ENCODE measurements at places on chromosomes 7 and 10.

DNA sequence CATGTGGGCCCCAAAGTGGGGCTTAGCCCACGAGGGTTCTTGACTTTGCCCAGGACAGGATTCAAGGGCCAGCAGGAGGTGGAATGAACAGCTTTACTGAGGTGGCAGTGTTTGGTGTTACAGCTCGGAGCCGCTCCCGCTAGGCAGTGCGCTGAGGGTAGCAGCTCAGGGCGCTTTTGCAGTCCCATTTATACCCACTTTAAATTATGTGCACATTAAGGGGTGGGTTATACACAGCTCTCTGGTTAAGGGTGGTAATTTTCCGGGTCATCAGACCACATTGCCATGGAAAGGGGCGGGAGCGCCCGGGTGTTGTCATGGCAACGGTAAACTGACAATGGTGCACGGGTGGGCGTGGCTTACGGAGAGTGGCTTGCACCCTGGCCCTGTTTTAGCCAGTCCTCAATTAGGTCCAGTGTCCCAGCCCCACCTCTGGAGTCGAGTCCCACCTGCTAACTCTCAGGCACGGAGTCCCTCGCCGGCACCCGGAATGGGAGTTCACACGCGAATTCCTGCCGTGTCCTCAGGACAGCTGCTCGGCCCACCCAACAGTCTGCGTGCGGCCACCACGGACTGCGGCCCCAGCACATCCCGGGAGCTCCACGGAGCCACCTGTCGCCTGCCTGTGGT is 58.2 kb upstream of the PDGFA start:
- DNase-seq, result no peak

GRCh38 chr7:158444501-158445420 is 142.9 kb downstream of the PTPRN2 start:
- no peak for DNase-seq

GRCh38 chr7:24948739-24949138 is 31.2 kb downstream of the OSBPL3 start:
- DNase-seq, result no peak

DNA sequence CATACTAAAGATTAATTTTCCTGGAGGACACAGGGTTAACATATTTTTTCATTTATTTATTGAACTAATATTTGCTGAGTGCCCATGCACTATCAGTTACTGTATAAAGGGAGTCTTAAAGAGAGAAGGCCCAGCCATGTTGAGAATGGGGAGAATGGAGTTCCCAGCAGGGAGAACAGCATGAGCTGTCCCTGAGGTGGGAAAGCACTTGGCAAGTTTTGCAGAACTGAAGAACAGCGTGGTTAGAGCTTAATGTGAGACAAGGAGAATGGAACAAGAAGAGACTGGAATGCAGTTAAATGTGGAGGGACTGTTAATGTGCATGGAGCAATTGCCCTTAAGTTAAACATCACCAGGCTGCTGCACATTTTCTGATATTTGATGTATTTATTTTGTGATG is 435.4 kb downstream of the SUGCT start:
- no peak for DNase-seq

GRCh38 chr7:21338728-21339164 is 89.1 kb upstream of the SP4 start:
- no peak for DNase-seq

DNA sequence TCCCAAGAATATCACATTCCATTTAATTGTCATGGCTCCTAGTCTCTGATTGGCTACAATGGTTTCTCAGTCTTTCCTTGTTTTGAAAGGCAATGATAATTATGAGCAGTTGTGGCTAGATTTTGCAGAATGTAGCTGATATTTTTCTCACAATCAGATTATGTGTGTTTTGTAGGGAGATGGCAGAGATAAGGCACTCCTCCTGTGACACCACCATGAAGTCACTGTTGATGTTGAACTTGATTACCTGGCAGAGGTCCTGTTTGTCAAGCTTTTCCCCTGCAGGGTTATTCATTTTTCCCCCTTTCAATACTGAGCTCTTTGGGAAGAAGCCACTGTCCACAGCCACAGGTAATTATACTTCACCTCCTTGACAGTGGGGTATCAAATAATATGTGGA is 602.9 kb upstream of the PFKP start:
- DNase-seq, result no peak

DNA sequence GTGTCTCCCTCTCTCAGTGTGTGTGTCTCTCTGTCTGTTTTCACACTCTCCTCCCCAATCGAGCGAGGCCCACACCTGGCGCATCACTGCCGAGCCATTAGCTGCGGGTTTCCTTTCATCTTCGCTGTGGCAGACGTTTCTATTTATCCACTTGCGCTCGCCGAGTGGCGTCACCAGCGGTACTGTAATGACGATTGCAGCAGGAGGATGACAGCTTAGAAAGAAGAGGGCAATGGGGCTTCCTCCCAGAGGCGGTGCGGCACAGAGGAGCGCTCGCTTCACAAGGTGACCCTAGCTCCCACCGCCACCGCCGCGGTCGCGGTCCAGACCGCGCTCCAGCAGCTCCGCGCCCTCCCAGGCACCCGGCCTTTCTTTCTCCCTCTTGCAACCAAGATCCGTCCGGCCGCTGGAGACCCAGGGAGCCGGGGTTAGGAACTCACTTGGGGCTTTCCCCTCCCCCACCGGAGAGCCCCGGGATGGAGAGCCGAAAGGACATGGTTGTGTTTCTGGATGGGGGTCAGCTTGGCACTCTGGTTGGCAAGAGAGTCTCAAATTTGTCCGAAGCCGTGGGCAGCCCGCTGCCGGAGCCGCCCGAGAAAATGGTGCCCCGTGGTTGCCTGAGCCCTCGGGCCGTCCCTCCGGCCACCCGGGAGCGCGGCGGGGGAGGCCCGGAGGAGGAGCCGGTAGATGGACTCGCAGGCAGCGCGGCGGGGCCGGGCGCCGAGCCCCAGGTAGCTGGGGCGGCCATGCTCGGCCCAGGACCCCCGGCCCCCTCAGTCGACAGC is at the start of gene EVX1:
EVX1 (plus strand) TSS at position 248 of the 785 bp plus-strand sequence; CDS start at position 477, 229 bp downstream.
- DNase-seq, result no peak

DNA sequence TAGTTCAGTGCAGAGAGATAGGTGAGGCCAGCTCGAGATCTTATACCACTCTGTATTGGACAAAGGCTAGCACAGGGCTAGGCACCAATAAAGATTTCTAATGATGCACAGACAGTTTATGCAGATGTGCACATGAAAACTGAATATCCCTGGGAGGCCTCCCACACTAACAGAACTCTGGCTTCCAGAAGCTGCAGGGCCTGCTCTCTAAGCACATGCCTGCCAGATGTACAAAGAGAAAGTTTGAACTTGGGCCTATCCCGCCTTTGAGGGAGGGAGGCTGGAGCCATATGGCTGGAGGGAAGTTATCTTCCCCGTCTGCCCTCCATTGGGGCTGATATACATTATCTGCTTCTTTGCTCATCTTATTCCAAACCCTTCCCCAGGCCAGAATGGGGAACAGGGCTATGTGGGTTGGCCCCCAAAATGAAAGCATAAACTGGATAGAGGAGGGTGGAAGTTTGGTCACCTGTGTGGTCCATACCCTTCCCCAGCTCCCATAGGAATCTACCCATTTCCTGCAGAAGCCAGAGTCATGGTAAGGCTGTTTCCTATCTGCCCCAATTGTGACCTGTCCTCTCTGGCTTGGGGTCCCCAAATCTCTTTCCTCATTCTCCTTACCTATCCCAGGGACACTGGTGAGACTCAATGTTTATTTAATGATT is 3.8 kb downstream of the KAZALD1 start:
- DNase-seq, result no peak

GRCh38 chr10:79060641-79061255 is 8.0 kb upstream of the ZMIZ1 start:
- no peak for DNase-seq

- DNase-seq, result no peak
These were observed 21.2 kb downstream of the GRID1 start for GRCh38 chr10:86345296-86345858.

DNA sequence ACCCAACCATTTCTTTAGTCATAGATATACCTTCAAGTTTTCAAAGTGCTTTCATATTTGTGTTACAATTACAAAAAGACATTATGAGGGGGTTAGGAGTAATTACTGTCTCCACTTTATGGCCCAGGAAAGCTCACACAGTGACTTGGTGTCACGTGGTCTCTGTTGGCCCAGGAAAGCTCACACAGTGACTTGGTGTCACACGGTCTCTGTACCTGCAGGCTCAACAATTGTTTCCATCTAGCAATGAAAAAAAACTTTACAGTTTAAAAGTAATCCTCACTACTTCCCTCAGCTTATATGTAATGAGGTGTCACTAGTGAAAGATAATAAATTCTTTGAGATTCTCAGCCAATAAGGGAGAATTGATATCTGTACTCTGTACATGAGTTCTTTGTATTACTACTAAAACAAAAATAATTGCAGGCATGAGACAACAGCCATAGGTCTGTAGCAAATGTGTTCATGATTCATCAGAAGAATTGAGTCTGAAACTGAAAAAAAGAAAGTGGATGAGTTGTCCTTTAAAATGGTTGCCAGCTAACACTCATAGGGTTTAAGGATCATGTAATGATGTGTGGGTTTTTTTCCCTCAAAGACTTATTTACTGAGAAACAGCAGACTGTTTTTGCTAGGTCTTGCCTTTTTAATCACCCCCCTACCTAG is 10.9 kb downstream of the OGDH start:
- no peak for DNase-seq

DNA sequence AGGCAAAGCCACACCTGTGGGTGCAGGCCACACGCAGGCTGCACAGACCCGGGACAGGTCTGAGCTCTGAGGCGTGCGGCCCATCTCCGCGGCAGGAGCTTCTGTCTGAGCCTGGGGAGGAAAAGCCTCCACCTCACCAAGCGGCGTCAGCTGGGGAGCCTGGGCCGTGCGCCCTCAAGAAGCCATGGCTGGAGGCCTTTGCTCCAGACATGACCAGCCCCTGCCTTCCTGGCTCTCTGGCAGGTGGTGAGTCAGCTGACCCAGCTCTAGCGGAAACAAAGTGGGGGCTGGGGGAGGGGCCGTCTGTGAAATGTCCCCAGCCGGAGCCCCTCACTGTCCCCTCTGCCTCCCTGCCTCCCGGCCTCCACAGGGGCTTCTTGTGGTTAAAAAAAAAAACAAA is 12.5 kb downstream of the GPER1 start:
- no peak for DNase-seq

DNA sequence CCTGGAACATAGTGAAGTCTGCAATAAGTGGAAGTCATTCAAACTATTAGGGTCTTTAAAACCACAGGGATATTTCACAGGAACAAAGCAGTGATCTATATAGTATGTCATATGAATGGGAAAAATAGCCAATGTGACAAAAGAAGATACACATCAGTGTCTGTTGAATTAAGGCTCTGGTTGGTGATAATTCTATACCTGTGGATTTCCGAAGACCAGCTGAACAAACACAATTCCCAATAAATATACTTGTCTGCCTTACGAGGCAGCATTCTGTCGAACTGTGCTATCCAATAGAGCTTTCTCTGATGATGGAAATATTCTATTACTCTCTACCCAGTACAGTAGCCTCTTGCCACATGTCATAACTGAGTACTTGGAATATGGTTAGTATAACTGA is 55.9 kb upstream of the CAV2 start:
- no peak for DNase-seq

DNA sequence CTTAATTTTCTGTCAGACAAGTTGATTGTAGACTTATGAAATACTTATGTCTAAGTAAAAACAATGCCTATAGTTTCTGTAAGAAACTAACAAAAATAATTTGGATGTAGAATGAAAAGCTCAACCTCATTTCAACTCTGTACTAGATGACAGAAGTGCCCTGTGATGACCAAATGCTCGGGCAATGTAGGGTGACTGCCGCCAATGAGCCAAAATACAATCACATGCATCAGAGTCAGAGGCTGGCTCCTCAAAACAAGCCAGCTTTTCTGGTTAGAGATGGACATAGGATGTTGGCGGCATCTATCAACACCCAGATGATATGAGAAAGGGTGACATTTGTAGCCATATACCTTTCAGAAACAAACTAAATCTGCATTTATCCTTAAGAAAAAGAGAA is 23.9 kb downstream of the LMOD2 start:
- DNase-seq, result no peak

DNA sequence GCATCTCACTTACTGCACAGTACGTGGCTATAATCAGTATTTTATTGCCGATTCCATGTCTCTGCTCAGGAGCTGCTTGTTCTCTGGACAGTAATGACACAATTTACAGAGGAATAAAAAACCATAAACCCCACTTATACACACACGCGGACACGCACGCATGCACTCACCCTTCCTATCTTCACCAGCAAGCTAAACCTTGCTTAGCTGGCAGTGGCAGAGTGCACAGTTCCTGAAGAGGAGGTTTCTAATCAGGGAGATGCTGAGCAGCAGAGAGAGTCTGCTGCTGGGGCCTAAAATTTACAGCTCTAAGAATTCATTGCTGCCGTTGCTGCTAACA is 66.3 kb downstream of the SND1 start:
- DNase-seq, result peak; percentile 37

DNA sequence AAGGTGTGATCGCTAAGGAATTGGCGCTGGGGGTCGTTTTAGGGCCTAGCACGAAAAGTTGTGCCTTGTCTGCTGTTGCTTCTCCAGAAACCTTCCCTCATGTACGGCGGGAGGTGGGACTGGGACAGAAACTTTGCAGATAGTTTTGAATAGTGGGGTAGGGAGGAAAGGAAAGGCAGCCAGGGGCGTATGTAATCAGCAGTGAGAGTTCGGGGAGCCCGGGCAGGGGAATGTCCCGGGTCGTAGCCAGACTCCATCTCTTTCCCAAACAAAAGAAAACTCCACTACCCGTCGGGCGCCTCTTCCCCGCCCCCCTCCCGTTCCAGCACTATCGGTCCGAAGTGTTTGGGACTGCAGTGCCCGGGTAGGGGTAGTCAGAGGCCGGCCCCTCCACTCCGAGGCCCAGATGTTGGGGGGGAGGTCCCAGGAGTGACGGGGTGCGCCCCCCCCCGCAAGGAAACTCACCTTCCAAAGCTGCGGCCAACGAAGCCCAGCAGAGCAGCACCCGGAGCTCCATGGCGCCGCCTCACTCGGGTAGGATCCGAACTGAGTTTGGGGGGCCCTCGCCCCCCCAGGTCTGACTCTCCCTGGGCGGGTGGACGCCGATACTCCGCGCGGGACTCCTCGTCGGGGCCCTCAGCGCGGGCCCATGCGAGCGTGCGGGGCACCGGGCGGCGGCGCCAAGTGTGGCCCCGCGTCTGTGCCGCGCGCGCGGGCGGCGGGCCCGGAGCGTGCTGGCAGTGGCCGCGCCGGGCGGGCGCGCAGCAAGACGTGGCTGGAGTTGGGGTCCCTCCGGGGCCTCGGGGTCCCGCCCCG is 601 bp downstream of the EPHB4 start:
- no peak for DNase-seq

- DNase-seq, result no peak
These were observed 19.1 kb upstream of the OPALIN start for GRCh38 chr10:96377816-96378294.

- DNase-seq, result no peak
These were observed 30.6 kb downstream of the GARS1 start for GRCh38 chr7:30625283-30625682.

GRCh38 chr10:122515022-122515424 is 45.5 kb upstream of the DMBT1 start:
- DNase-seq, result no peak

Measured in NCI-H2227 treated with DMSO at 0.1 percent for 48 hours (cell line).